ENCODE measurements at places on chromosomes 7 and 10.

- no peak for DNase-seq
Measured at GRCh38 chr7:135904282-135904681, 72.9 kb downstream of the MTPN start.

GRCh38 chr10:54904833-54905232, 103.8 kb upstream of the PCDH15 start:
- DNase-seq, result no peak

DNA sequence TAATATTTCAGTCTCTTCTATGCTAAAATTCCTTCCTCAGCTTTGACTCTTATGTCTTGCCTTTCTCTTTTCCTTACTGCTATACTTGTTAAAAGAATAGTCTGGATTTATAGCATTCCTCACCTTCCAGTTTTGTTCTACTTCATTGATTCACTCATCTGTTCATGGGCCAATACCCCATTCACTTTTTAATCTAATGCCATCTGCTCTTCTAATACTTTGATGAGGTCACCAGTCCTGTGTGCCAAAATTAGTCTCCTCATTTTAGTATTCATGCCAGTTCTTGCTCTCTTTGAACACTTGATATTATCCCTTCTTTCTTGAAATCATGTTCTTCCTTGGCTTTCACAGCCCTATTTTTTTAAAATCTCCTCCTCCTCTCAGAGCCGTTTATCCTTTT, 19.3 kb downstream of the STK17A start:
- DNase-seq, result no peak

- no peak for DNase-seq
Measured at GRCh38 chr7:104240401-104240800, 32.6 kb upstream of the ORC5 start.

DNA sequence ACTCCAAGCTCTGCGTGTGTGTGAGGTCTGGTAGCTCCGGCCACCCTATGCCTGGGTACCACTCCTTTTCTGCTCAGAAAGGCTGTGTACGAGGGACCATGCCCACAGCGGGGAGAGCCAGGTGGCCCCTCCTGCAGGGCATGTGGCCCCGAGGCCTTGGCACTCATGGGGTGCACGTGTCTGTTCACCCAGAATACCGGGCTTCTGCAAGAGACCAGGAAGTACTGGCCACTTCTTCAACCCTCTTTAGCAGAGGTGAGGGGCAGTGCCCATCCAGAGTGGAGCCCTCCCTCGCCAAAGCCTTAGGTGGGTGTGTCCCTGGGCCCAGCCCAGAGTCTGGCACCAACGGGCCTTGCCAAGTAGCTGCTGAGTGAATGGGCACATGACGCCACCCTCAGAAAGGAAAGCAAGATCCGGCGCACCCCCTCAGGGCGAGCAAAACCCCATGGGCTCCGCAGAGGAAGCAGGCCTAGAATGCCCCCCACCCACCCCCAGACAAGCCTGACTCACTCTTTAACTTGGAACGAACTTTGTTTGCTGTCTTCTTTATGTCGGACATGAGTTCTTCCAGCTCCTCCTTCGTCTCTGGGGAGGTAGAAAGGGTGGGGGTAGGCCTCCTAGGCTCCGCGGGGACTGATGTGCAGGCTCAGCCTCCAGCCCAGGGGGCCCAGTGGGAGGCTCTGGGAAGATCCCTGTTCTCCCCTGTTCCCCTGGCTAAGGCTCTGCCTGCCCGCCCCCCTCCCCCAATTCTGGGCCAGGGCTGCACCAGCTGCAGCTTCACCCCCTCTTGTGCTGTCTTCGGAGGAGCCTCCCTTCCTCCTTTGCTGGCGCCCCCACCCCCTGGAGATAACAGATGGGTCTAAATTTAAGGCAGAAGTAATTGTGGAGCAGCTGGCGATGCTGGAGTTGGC, 14.6 kb downstream of the STX1A start:
- DNase-seq, result no peak

GRCh38 chr10:15472431-15473395, 101.6 kb upstream of the FAM171A1 start:
- no peak for DNase-seq

GRCh38 chr7:157113607-157114006, 25.1 kb upstream of the UBE3C start:
- DNase-seq, result no peak

DNA sequence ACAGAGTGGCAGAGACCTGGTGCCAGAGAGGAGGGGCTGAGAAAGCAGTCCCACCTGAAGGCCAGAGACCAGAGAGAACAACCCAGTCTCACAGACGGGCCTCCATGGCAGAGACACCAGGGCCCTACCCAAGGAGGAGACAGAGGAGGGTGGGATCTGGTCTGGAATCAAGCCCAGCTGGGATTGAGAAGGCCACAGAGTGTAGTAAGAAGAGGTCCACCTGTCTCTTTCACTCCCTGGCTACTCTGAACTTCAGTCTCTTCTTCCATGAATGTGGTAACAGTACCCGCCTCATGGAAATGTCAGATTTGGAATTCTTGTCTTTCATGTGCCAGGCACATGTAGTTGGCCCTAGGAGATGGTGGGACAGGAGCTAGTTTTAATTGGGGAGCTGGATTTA, 55.6 kb downstream of the CLIP2 start:
- DNase-seq, result no peak

GRCh38 chr7:12964836-12965235, 277.4 kb downstream of the ARL4A start:
- DNase-seq, result no peak

DNA sequence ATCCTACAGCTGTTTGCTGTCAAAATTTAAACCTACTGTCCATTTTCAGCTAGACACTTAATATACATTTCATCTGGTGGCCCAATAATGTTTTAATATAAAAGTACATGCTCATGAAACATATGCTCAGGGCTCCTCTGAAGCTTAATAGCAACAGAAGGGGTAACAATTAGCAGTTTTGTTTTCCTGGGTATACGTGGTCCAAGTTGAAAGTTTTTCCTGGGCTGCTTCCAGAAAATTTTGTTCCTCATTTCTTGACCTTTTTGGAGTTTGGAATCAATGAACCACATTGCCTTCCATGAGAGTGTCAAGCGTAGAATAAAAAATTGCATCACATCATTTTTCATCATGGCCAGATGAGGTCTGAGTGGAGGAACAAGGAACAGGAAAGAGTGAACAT, 537.3 kb upstream of the MGMT start:
- no peak for DNase-seq

- DNase-seq, result no peak
Measured at GRCh38 chr7:85815526-85815925, 628.7 kb upstream of the SEMA3D start.
